ENCODE measurements at places on chromosomes 3 and 15. TPM values are rescaled to one million over a fixed set of nuclear protein-coding genes. Genes with fewer than 3 reads are reported as not detected.

The CCRL2 gene
- total RNA-seq = not detected

The IGSF11 gene
- total RNA-seq = 0.33 TPM

The VWA5B2 gene
- 0.28 TPM for total RNA-seq

The CLCN2 gene
- total RNA-seq = 22.5 TPM

The RTP1 gene
- not detected for total RNA-seq

The OR5K2 gene
- not detected for total RNA-seq

The TMCO5A gene
- not detected for total RNA-seq

The C2CD4A gene
- total RNA-seq = 0.15 TPM

The C3orf85 gene
- not detected for total RNA-seq

All from Panc1 (cell line).